ENCODE measurements at places on chromosomes 12 and 14.
A peak's percentile ranks its signal among the peaks of the same experiment; 100 is the strongest.

DNA sequence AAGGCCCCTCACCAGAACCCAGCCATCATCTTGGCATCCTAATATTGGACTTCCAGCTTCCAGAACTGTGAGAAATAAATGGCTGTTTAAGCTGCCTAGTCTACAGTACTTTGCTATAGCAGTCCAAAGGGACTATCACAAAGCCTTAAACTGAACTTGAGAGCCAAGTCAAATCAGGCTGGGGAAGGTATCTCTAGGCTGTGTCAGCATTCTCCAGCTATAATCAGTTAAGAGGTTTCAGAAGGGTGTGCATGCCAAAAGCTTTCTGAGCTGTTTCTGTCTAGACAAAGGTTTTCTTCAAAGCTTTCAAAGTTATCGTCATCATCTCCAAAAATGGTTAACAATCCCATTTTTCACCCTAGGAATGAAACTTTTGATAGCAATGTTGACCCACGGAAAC is 7.6 kb downstream of the ASCL4 start:
- no peak for DNase-seq

DNA sequence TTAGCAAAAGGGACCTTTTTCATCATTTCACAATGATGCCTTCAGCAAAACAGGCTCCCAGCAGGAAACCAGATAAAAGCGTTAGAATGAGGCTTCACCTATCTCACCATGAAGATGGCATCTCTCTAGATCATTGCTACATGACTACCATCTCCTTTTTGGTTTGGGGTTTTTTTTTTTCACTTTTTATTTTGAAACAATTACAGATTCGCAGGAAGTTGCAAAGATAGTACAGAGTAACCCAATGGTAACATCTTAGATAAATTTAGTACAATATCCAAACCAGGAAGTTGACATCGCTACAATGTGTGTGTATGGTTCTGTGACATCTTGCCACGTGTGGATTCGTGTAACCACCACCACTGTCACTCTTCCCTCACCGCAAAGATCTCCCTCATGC is 22.3 kb upstream of the PWP1 start:
- no peak for DNase-seq

- no peak for DNase-seq
Observed at GRCh38 chr14:103313704-103314103, 20.3 kb upstream of the EIF5 start.

DNA sequence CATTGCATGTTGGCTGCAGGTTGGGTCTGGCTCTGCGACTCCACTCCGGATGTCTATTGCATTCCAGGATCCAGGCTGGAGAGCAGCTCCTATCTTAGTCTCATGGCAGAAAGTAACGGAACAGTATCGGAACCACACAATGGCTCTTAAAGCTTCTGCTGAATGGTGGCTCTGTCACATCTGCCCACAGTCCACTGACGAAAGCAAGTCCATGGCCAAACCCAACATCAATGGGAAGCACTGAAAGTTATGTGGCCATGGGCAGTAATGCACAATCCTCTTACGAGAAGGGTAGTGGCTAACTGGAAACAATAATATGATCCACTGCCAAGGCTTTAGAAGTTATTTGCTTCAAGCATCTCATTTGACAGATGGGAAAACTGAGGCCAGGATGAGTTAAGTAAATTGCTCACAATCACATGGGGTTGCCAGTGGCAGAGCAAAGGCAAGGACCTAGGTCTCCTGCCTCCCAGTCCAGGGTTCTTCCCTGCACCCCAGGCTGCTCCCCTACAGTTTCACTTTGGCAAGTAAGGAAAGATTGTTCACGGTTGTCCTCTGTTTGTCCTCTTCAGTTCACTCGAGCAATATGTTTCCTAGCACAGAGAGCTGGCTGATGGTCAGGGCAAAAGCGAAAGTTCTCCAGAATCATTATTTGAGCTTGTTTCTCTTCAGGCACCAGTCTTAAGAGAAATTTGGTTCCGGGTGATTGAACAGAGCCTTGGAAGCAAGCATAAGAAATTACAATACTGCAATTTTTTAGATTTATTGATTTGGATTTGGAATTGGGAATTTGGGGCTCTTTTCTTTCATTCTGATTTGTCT is 54.2 kb downstream of the CKAP4 start:
- DNase-seq, result no peak

DNA sequence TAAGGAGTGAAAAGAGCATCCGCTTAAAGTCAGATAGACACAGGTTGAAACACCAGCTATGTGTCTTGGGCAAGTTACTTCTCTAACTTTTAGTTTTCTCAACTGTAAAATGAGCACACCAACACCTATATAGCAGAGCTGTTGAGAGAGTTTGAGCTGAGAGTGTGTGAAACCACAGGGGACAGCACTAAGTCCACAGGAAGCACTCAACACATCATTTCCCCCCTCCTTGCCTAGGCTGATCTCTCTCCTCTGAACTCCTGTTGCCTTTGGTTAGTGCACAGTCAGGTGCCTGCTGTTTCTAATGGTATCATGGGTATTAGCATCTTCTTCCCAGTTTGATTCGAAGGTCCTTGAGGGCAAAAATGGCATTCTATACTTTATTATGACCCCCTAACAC is 176.7 kb downstream of the DPF3 start:
- DNase-seq, result no peak

- DNase-seq, result no peak
Observed at GRCh38 chr14:99447739-99448138, 32.9 kb downstream of the SETD3 start.

DNA sequence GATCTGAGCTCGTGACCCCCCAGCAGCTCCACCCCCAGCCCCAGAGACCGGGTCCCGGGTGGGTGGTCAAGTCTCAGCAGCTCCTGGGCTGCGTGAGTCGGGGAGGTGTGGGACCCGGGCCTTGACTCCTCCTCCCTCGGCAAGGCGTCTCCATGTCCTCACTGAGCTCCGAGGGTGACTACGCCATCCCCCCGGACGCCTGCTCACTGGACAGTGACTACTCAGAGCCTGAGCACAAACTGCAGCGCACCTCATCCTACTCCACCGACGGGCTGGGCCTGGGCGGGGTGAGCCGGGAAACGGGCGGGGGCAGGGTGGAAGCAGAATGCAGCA is 28.1 kb downstream of the PIGH start:
- no peak for DNase-seq

DNA sequence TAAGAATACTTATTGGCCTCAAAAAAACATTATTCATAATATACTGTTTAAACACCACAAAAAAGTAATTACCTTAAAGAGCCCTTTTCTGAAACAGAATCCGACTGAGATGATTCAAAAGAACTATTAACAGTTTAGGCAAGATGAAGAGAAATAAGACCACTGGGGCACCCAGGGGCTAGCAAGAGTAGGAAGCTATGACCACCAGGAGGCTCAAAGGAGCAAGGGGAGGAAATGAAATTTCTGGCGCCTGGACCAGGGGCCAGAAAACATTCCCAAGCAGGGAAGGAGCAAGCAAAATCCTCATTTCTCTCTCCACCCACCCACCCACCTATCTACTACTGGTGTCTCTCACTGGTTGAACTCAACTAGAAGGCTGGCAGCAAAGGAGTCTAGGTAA is 6.3 kb upstream of the DCAF4 start:
- DNase-seq, result no peak

DNA sequence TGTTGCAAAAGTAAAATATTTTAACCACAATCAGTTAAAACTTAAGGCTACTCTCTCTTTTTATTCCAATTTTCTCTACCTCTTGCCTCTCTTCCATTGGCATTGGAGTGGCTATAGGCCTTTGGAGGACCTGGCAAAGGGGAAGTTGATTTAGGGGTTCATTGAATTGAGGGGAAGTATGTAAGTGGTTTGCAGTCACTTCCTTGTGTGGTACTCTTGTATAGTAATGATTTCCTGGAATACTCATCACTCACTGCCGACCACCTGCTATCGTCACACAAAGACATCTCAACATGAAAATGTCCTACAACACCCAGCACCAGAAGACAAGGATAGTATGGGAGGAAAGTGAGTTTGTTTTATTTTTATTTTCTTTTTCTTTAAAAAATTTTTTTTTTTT is 45.7 kb upstream of the CPM start:
- DNase-seq, result no peak

DNA sequence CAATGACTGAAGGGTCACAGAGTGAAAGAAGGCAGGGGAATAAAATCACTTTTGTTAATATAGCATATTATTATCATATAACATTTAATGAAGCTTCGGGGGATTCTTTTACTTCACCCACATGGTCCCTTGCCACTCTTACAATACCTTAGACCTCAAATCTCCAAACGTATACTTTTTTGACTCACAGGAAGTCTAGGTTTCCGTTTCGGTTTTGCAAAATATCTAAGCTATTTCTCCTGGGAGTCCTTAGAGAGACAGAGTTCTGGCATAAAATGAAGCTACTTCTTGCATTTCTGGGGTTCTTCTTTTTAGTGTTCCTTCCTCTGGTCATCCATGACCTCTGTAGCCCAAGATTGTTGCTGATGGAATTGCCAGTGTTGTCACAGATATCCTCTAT is 590.5 kb upstream of the ATP2B1 start:
- no peak for DNase-seq

GRCh38 chr12:91763654-91764370 is 381.8 kb downstream of the BTG1 start:
- DNase-seq, result no peak

DNA sequence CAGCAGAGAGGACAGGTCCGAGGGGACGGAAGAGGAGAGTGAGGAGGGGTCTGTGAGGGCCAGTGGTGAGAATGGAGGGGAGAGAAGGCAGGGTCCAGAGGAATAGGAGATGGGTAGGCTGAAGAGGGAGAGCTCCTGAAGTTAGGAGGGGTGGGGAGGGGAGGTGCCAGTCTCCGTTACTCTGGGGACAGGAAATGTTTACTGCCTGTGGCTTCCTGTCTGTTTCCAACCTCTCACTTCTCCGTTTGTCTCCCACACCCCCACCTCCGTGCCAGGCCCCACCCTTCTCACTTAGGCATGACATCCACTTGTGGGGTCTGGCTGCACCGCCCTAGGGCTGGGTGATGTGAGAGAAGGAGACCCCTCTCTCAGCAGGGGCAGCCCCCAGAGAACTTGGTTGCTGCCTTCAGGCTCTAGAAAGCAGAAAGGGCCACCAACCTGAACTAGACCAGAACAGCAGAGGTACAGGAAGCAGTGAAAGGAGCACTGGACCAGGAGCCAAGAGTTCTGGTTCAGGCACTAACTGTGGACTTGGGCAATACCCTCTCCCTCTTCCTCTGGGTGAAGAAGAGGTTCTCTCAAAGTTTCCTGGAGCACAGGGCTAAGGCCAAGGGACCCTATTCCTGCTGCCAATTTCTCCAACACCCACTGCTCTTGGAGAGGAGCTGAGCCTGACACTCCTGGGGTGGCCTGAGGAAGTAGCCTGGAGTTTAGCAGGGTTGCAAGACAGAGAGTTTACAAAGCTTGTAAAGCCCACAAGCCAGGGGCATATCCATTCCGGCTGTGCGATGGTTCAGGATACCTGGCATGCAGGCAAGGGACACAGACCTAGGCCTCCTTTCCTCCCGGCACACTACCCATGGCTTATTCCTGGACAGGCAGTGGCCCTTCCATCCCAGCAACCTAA is 5.5 kb downstream of the ITGA5 start:
- peak; percentile 65 for DNase-seq

DNA sequence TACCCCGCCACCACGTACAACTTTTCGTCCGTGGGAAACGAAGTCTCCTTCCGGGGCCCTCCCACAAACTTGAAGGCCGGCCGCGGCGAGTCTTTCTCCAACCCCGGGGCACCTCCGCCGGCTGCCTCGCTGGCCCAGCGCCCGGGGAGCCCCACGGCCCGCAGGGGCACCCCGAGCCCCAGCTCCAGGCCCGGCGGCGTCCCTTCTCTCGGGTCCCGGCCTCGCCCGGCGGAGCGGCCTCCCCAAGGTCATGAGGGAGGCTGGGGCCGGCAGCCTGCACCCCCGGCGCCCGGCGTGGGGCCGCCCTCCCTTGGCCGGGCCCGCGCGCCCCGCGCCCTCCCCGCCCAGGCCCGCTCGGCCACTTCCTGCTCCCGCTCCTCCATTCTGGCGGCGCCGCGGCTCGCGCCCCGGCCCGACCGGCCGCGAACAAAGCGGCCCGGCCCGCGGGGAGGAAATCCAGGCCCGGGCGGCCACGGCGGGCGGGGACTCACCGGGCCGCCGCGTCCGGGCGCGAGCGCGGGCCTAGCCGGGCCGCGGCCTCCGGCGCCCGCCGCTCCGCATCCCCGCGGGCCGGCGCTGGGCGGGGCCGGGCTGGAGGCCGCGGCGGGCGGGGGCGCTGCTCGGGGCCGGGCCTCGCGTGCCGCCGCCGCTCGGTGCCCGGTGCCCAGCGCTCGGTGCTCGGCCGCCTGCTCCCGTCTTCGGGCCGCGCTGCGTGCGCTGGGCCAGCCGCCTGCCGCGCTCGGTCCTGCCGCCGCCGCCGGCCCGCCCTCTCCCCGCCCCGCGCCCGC is at the start of gene AKT1:
TSS of gene AKT1 (minus strand) at position 756 of the 788 bp plus-strand sequence. CDS start 3,105 bp downstream, outside the sequence.
- DNase-seq, result no peak

GRCh38 chr12:45208604-45209487 is 7.0 kb upstream of the ANO6 start:
- DNase-seq, result no peak
